NCI-H510A treated with DMSO at 0.1 percent for 48 hours (cell line): ENCODE measurements at places on chromosomes 2 and 18.

GRCh38 chr2:201735486-201735885, 37.0 kb upstream of the MPP4 start:
- DNase-seq, result no peak

- DNase-seq, result no peak
These were observed 243.5 kb downstream of the GBX2 start for GRCh38 chr2:235924675-235925063.

GRCh38 chr2:230787101-230787500, 74.5 kb downstream of the CAB39 start:
- no peak for DNase-seq

DNA sequence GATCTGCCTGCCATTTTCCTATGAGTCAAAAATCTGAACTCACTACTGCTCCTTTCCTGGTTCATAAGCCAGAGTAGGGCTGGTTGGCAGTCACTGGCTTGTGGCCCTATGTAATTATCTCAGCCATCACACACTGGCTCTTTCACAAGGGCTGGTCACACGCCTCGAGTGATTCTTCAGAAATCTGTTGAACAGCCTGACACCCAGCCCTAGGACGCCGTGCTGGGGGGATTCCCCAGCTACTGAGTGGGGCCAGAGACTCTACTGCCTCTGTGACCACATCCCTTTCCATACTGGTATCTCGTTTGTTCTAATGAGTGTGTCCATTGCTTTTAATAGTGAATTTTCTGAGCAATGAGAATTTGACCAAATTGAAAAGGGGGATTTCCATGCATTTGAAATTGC, 45.8 kb upstream of the RBM44 start:
- DNase-seq, result no peak

- DNase-seq, result no peak
These were observed 30.5 kb downstream of the LAMA3 start for GRCh38 chr18:23719634-23720201.

GRCh38 chr2:43438342-43438741, 157.5 kb downstream of the THADA start:
- DNase-seq, result no peak

DNA sequence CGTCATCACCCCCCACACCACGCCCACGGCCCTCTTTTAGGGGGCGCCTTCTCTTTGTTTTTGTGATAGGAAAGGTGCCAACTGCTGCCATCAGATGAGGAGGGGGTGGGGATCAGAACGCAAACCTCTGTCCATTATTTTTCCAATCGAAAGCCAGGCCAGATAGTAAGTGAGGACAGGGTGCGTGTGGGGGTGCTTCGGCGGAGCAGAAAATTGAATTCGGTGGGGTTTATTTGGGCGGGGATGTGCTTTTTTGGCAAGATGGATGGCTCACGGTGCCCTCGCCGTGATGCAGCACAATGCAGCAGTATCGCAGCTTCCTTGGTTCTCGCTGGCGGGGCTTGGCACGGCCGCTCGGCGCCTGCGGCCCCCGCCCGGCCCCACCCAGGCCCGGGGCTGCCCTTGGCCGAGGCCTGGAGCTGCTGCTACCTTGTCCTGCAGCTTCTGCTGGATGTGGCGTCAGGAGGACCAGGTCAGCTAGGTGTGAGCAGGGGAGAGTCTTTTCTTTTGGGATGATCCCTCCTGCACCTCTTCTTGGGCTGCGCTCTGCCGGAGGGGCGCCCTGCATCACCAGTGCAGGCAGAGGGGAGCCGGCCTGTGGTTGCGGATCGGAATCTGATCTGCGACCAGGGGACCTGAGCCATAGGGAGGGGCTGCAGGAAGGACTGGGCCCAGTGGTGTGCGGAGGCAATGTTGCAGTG, 1.3 kb downstream of the SPTBN1 start:
- DNase-seq, result peak; percentile 62

GRCh38 chr2:207734264-207734635, 22.8 kb downstream of the CCNYL1 start:
- no peak for DNase-seq

- no peak for DNase-seq
These were observed 30.1 kb downstream of the INO80C start for GRCh38 chr18:35467624-35468016.

- DNase-seq, result no peak
These were observed 58.1 kb upstream of the MCFD2 start for GRCh38 chr2:46973673-46974072.

- DNase-seq, result no peak
These were observed 192.8 kb downstream of the ZFP36L2 start for GRCh38 chr2:43033466-43034241.

GRCh38 chr18:47331641-47332040, 80.2 kb upstream of the SKOR2 start:
- DNase-seq, result no peak

GRCh38 chr2:104840156-104840555, 13.8 kb upstream of the POU3F3 start:
- DNase-seq, result no peak

DNA sequence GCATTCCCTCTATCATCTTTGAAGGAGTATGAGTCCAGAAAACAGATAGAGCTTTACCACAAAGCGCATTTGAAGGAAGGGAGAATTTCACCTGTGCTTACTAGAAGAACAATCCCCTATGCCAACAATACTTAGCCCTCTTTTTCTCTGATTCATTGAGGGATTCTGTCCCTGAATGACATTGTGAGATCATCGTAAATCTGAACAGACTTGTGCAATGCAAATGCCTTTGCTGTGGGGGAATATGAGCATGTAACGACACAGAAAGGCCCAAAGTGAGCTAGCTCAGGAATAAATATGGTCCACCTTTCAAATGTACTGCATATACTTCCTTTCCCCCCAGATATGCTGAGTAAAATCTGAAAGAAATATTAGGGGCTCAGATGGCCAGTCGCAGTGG, 67.6 kb downstream of the SCN1A start:
- DNase-seq, result no peak
